ENCODE measurements at places on chromosomes 1 and 21. TPM values are rescaled to one million over a fixed set of nuclear protein-coding genes. Genes with fewer than 3 reads are reported as not detected.

MTMR11 gene
- total RNA-seq: 1.9 TPM

SLC9C2 gene
- total RNA-seq: not detected

DNA sequence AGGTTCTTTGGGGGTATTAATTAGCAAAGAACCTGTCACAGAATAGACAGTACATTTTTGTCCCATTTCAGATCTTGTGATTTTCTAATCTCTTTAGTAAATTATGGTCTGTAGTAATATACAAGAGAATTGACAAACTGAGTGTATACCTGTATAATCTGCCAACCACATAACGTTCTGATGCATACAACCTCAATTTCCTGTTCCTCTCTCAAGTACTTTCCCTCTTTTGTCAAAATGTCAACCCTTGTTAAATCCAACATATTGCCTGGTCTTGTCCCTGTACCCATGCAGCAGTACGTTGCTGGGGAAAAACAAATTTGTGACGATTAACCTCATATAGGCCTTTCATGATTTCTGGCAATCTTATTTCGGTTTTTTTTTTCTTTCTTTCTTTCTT, 1.1 kb downstream of the ARV1 start:
- no peak for DNase-seq

DNA sequence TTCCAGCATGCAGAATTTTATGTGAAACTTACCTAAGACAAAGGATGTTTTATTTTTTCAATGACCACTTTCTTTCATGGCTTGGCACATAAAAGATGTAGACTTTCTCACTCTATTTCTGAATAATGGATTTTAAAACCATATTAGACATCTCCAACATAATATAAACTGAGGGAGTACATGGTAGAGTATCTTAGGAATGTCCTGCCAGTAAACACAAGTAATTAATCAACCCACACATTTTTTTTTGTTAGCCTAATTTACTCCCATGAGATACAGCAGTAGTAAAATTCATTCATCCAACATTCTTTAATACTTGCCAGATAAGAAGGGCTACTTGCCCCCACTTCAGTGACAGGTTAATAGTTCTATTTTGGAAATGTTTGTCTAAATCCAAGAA, 235.4 kb upstream of the ADAMTS5 start:
- DNase-seq: no peak

KLHDC8A gene
- not detected for total RNA-seq

CD101 gene
- total RNA-seq: 0.66 TPM

- no peak for DNase-seq
Observed at GRCh38 chr1:205444931-205445645, 10.8 kb downstream of the BLACAT1 start.

FMO3 gene
- total RNA-seq: not detected

BARHL2 gene
- total RNA-seq: not detected

DNA sequence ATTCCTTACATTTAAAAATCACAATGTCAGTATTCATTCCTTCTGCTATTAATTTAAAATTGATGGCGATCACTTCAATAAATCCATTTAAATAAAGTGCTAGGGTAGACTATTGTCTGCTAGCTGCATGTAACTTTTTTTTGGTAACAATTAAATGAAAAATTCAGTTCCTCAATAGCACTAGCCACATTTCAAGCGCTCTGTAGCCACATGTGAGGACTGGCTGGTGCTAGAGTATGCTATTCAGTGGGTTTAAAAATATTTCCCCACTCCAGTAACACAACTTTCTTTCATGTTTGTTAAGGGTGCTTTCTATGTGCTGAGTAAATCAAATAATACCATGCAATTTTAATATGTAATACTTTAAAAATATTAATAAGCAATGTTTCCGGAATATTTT, 108.2 kb downstream of the LTN1 start:
- no peak for DNase-seq

GRCh38 chr21:41611966-41612606, 104.1 kb upstream of the TMPRSS2 start:
- no peak for DNase-seq

DNA sequence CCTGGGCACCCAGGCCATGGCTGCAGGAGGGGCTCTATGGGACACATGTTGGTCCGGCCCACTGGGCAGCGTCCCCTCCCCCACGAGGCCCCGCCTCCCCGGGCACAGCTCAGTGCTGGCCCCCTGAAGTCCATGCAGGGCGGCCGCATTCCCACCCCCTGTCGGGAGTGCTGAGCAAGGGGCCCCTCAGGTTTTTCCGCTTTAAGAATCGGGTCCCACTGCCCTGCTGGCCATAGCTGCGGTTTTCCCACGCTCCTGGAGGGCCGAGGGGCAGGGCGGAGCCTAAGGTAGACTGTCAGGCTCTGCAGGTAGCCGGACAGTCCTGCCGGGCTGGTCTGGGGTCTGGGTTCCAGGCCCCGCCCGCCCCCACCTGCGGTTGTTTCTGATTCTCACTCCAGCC, 43.5 kb upstream of the CCDC27 start:
- DNase-seq: no peak

- DNase-seq: no peak
Observed at GRCh38 chr21:34833465-34833864, 164.7 kb downstream of the CLIC6 start.

LCE3E gene
- total RNA-seq: not detected

PRAMEF20 gene
- total RNA-seq: not detected

GRCh38 chr1:82099170-82099569, 298.4 kb downstream of the ADGRL2 start:
- no peak for DNase-seq

DNA sequence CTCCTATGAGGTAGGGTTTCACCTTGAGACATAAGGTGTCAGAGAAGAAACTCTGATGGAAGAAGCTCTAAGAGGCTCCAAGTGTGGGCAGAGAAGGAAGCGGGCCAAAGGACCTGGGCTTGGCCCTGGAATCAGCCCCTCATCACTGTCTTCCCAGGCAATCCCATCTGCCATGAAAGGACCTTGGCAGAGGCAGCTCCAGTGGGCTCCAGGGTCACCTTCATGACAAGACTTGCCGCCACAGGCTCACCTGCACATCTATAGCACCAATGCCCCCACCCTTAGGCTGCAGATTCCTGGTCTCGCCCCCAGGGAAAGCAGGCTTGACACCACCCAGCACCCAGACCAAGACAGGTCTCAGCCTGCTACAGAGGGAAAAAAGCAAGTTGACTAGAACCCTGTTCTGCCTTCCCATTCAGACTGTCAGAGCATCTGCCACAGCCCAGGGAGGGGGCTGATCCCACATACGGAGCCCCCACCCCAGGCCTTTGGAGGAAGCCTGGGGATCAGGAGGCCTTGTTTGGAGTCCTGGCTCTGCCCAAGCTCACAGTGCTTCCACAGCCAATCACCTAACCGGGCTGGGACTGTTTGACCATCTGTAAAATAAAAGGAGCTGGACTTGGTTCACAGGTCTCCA, 490 bp upstream of the FAM110D start:
- DNase-seq: no peak

GRCh38 chr1:68276448-68276847, 44.1 kb upstream of the WLS start:
- DNase-seq: no peak

DNA sequence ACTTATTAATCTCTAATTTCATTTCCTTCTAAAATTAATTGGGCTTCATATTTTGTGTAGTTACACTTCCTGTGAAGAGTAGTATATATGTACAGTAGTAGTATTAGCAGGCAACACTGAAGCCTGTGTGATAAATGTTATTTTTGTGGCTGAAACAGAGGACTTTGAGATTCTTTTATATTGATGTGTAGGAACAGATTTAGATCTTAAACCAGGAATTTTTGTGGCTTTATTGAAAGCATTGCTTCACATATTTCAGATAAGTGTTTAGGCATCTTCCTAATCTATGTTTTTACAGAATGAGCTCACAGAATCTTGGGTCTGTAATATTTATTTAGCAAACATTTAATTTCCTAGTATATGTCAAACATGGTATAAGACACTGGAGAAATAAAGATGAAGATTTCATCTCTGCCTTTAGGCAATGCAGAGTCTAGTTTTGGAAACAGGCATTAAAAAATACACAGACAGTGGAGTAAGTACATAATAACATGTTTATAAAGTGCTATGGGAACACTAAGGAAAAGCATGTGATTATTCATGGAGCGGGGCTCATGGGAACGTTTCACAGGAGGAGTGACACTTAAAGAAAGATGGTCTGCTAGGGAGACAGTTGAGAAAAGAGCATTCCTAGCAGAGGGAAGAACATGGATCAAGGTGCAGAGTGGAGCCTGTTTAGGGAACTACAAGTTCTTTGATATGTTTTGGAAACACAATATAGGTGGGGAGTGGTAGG, 52.7 kb downstream of the MIGA1 start:
- DNase-seq: no peak

- DNase-seq: no peak
Observed at GRCh38 chr1:228778961-228779360, 43.7 kb downstream of the RHOU start.

GRCh38 chr1:21077085-21077484, 99.6 kb downstream of the EIF4G3 start:
- no peak for DNase-seq

DNA sequence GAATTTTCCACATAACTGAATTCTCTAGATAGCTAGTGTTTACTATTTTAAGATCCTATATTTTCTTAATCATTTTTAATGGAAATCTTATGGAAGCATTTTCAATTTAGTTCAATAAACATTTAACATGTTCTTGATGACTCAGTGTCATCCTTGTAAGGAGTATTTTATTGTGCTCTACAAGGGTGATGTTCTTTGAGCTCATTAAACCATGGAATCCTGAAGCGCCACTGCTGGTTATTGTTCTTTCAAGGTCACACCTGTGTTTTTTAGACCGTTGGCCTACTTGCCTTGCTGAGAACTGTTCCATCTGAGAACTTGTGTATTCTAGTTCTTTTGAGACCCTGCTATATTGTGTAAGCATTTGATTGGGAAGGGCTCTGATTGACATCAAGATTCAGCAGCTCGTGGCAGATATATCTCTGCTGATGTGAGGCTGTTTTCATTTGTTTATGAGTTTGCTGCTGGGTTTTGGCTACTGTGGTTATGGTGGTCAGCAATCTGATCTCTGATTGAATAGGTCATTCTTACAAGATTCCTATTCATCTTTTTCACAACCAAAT, 132.0 kb downstream of the GIPC2 start:
- DNase-seq: no peak

DNA sequence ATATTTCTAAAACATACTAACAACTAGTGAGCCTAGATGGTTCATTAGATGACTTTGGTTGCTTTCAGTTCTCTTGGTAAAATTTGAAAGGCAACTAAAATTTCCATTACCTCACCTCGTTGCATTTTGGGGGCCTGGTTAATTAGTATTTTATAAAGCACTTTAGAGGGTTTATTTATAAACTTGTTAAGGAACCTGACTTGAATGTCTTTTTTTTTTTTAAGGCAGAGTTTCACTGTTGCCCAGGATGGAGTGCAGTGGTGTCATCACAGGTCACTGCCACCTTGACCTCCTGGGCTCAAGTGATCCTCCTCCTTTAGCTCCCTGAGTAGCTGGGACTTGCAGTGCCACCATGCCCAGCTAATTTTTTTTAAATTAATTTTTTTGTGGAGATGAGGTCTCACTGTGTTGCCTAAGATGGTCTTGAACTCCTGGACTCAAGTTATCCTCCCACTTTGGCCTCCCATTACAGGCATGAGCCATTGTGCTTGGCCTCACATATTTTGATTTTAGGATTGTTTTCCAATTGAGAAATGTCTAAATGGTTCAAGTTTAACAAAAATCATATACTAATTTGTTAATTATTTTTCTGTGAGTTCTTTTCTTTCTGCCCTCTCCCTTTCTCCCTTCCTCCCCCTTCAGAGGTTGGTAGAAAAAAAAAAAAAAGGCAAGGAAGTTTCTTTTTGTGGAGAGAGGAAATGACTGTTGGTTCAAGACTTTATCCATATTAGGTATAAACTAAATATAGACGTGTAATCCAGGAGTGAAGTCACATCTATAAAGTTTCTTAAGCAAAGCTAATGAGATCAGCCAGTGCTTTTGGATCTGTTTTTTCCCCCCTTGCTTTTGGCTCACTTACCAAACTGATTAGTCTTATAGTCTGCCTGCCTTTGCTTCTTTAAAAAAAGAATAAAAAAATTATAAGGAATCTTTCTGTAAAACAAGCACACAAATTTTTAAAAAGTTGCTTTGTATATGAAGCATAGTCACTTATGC, 24.7 kb downstream of the CLIC4 start:
- DNase-seq: no peak

- peak; percentile 13 for DNase-seq
Observed at GRCh38 chr1:150066838-150067183, 765 bp upstream of the VPS45 start.

DNA sequence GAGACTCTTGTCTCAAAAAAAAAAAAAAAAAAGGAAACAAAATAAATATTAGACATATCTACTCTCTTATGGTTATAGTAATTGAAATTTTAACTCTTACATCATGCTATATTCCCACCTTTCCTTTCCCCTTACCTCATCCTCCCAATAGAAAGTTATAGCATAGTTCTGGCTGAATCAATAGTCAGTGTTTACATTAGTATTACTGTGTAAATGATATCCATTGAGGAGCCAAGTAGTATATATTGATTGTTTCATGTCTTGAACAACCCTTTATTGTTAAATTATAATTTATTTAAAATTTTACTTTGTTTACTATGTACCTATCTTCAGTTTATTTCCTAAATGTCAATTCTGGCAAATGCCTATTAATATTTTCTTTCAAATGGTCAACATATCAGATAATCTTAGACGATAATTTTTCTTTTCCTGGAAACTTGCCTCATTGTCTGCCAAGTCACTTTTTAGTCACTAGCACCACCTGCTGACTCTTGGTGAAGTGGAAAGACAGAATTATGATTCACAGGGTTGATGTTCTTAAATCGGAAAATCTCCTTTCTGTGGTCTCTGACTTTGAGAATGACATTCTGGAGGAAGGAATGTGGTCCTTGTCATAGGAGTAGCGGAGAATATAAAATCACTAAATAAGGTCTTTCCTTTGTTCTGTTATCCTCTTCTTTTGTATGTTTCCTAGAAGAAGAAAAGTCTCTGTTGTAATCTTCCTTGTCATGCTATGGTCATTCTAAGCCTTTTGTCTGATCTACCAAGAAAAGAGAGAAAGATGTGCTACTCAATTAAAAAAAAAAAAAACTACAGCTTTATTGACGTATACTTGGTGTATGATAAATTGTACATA, 8.6 kb downstream of the HJV start:
- peak; percentile 24 for DNase-seq

- no peak for DNase-seq
Observed at GRCh38 chr1:196557797-196558196, 50.4 kb downstream of the KCNT2 start.

DNA sequence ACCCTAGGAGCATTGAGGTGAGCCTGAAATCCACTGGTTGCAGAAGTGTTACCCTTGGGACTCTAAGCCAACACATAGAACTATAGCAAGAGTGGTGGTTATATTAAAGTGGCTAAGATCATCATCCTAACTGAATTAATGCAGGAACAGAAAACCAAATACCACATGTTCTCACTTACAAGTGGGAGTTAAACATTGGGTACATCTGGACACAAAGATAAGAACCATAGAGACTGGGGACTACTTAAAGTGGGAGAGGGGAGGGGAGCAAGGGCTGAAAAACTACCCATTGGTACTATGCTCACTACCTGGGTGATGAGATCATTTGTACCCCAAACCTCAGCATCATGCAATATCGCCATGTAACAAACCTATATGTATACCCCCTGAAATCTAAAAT, 100.0 kb downstream of the SLC25A24 start:
- no peak for DNase-seq

HAO2 gene
- total RNA-seq: not detected

ASPM gene
- 19.2 TPM for total RNA-seq

GRCh38 chr1:145977486-145978470, 13.3 kb downstream of the POLR3GL start:
- peak; percentile 53 for DNase-seq

GRCh38 chr1:229159668-229160544, 111.0 kb upstream of the RAB4A start:
- DNase-seq: no peak

- no peak for DNase-seq
Observed at GRCh38 chr21:45509566-45510465, 32.4 kb downstream of the SLC19A1 start.
